NCI-H2029 (cell line): ENCODE measurements at places on chromosomes 12 and 14.
A peak's percentile ranks its signal among the peaks of the same experiment; 100 is the strongest.

DNA sequence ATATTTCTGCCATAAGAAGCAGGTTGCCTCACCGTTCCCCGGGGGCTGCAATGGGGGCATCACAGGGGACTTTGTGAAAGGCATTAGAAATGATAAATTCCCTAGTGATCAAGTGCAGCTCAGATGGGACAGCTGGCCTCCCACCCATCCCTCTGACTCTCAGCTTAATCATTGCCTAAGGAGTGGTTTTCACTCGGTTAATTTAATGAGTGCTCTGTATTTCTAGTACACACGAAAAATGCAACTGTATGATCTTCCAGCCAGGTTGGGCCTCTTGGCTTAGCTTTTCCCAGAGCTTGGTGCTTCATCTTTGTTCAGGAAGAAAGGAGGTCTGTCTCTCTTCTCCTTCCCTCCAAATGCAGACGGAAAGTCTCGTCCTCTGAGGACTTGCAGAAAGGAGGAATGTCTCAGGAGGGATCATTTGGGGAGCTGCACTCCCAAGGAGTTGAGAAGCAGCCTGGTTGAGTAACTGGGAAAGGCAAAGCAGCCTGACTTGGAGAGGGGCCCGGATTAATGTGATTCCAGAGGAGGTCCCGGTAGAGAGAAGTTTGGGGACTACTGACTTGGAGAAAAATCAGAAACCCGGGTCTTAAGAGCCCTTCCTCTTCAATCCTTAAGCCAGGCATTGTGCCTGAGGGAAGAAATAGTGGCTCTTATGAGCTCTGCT, 7.2 kb downstream of the CD9 start:
- no peak for DNase-seq

DNA sequence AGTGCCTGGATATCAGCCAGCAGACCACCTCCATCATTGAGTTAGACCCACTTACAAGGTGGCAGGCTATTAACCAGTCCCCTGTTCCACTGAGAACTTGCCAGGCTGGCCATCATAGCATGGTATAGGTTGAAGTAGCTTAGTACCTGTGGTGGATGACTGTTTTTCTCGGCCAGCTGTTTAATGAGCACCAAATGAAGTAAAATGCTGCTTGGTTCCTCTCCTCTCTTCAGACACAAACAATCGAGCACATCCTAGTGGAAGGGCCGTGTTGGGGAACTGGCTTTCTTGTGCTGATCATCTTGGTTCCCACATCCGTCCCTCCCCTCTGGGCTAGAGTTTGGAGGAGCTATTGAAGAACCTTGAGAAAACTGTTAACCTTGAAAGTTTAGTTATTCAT, 486.2 kb downstream of the RAD51B start:
- no peak for DNase-seq

GRCh38 chr14:32513571-32514009, 184.5 kb downstream of the AKAP6 start:
- peak; percentile 48 for DNase-seq

GRCh38 chr12:50314636-50315312, 31.5 kb upstream of the LIMA1 start:
- no peak for DNase-seq

DNA sequence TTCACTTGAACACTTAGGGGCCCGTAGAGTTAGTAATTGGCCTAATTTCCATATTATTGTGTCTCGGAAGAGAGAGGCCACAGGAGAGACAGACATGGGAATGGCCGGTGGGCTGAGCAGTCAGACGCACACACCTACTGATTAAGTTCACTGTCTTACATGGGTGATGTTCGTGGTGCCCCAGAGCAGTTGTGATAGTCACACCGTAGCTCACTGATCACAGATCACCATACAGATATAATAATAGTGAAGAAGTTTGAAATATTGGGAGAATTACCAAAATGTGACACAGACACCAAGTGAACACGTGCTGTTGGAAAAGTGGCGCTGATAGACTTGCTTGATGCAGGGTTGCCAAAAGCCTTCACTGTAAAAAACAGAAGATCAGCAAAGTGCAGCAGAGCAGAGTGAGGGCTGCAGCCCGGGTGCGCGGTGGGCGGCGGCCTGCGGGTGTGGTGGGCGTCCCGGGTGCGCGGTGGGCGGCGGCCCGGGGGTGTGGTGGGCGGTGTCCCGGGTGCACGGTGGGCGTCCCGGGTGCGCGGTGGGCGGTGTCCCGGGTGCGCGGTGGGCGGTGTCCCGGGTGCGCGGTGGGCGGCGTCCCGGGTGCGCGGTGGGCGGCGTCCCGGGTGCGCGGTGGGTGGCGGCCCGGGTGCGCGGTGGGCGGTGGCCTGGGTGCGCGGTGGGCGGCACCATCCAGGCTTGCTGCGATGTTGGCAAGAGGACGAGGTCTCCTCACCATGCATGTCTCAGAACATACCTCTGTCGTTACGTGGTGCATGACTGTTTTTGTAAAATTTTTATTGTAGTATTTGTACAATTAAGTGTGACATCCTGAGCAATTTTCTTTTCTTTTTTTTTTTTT, 34.3 kb upstream of the TEX22 start:
- DNase-seq: no peak

- no peak for DNase-seq
Observed at GRCh38 chr14:93970965-93971634, 5.3 kb downstream of the ASB2 start.

- no peak for DNase-seq
Observed at GRCh38 chr14:75514673-75515628, 7.3 kb upstream of the BATF start.

- DNase-seq: no peak
Observed at GRCh38 chr12:117742721-117743120, 226.1 kb downstream of the KSR2 start.

DNA sequence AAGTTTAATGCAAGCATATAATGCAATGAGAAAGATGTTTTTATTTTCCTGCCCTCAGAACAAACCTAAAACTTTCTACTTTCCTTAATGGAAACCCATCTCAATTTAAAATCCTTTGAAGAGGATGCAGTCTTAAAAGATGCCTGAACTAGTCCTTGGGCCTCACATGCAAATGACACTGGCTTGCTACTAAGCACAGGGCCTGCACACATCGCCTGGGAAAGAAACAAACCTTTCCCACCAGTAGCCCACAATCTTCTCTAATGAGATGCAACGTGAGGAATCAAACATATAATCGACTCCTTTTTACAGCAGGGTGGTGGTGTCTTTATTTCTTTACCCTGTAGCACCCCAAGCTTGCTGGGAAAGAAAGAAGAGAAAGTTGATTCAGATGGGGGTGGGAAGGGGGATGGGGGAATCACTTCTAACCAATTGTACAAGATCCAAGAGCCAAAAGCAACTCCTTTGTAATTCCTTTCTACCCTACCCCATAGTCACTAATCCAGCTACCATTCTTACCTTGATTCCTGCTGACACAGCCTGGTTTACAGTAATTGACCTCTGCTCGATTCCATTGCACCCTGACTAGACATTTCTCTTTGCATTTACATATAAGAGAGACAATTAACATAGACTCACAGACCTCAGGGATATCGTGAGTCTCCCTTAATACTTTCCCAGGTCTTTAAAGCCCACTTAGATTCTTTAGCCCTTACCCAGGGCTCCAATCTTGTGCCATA, 69.5 kb upstream of the FERMT2 start:
- DNase-seq: no peak

- no peak for DNase-seq
Observed at GRCh38 chr14:90583427-90583826, 186.6 kb downstream of the CALM1 start.

- no peak for DNase-seq
Observed at GRCh38 chr12:120489018-120489417, 6.9 kb upstream of the DYNLL1 start.

GRCh38 chr12:8065991-8066594, at the start of gene C3AR1:
Gene C3AR1 (minus strand): TSS chr12:8066359. CDS start chr12:8060185, 6,174 bp downstream.
- DNase-seq: no peak

DNA sequence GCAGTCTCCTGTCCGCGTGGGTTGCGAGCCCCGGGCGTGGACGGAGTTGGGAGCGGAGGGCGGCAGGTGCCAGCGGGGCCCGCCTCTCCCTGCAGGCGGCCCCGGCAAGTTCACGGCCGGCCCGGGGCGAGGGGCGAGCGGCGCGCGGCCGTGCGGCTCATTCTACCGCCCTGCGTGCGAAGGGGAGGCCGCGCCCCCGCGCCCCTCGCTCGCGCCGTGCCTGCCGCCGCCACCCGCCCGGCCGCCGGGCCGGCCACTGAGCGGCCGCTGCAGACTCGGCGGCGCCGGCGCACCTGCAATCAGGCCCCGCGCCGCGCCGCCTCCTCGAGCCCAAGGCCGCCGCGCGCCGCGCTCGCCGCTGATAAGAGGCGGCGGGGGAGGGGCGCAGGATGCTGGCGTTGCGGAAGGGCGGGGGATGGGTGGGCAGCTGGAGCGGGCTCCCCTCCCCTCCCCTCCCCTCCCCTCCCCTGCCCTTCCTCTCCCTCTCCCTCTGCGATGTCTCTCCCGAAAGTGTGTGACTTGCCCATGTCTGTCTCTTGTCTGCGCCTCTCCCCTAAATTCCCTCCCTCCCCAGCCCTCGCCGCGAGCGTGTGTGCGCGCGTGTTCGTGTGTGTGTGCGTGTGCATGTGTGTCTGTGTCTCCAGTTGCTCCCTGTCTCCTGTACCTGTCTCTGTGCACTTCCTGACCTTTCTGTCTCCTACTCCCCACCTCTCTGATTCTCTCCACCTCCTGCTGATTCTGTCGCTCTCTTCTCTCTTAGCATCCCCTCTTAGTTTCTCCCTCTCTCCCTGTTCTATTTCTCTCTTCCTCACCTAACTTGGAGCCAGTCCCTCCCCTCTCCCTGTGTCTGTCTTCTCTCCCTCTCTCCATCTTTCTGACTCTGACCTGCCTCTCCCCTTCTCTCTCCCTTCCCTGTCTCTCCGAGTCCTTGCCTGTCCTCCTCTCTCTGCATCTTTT, 768.1 kb upstream of the TBX3 start:
- DNase-seq: peak; percentile 77

DNA sequence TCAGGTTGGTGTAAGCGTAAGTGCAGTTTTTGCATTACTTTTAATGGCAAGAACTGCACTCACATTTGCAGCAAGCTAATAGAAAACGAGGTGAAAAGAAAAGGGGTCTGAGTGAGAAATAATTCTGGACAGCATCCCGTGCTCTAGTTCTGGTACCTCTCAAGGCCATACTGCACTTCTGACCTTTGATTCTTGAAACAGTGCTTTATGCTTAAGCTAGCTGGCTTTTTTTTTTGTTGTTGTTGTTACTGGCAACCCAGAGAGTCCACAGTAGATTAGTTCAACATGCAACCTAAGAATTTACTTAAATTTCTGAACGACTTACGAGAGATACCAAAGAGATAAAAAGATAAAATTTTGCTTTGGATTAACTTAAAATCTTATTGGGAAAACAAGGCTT, 75.2 kb upstream of the PRKD1 start:
- DNase-seq: no peak

GRCh38 chr12:123119808-123120207, 31.1 kb downstream of the PITPNM2 start:
- no peak for DNase-seq

- DNase-seq: no peak
Observed at GRCh38 chr12:1744932-1745331, 54.1 kb downstream of the ADIPOR2 start.

GRCh38 chr12:84874125-84874824, 38.3 kb downstream of the SLC6A15 start:
- peak; percentile 55 for DNase-seq

GRCh38 chr12:72511498-72511897, 239.3 kb downstream of the TRHDE start:
- no peak for DNase-seq

- DNase-seq: no peak
Observed at GRCh38 chr12:52250048-52250990, 17.3 kb downstream of the KRT7 start.

- no peak for DNase-seq
Observed at GRCh38 chr12:27864521-27864920, 84.5 kb upstream of the MANSC4 start.

GRCh38 chr14:64734990-64735389, 30.8 kb downstream of the PLEKHG3 start:
- DNase-seq: peak; percentile 58

DNA sequence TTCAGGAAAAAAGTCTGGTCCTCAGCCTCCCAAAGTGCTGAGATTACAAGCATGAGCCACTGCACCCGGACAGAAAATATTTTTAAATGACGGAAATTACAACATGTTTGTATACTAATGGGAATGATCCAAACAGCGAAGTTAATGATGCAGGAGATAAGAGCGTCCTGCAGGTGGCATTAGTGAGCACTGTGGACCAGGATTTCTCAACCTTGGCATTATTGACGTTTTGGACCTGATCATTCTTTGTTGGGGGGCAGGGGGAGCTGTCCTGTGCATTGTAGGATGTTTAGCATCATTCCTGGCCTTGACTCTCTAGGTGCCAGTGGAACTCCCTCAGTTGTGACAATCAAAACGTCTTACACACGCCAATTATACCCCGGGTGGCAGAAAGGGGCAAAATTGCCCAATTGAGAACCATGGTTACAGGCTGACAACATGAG, 34.1 kb downstream of the SCFD1 start:
- DNase-seq: no peak

DNA sequence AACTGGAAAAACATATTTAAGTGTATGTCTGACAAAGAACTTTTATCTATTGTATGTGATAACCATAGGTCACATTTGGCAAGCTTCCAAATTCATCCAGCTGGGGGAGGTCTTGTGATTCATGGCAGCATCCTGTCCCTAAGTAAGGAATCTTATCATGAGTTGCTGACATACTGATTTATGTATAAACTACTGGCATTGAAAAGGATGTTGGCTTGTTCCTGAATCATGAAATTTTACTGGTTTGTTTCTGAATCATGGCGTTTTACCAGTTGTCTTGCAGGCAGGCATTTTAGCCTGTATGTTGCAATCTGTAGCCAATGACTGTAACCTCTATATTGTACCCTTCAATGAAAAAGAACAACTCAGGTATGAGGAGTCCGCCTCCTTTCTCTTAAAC, 244.8 kb downstream of the IPO8 start:
- DNase-seq: no peak

- DNase-seq: no peak
Observed at GRCh38 chr14:55577229-55577628, 2.8 kb upstream of the KTN1 start.

- peak; percentile 89 for DNase-seq
Observed at GRCh38 chr14:56339855-56340701, 221.9 kb downstream of the PELI2 start.

DNA sequence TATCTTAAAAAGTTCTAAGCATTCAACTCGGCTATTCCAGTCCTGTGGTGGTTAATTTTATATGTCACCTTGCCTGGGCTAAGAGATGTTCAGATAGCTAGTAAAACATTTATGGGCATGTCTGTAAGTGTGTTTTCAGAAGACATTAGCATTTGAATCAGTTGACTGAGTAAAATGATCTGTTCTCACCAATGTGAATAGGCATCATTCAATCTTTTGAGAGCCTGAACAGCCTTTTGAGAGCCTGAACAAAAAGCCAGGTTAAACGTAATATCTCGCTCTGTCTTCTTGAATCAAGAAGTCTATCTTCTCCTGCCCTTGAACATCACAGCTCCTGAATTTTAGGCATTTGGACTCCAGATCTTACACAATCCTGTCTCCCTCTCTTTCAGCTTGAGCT, 1266.1 kb downstream of the LRFN5 start:
- peak; percentile 31 for DNase-seq

GRCh38 chr12:116642683-116643082, 83.5 kb downstream of the MAP1LC3B2 start:
- no peak for DNase-seq
